ENCODE measurements at places on chromosomes 16 and 17. TPM values are rescaled to one million over a fixed set of nuclear protein-coding genes. Genes with fewer than 3 reads are reported as not detected.

DNA sequence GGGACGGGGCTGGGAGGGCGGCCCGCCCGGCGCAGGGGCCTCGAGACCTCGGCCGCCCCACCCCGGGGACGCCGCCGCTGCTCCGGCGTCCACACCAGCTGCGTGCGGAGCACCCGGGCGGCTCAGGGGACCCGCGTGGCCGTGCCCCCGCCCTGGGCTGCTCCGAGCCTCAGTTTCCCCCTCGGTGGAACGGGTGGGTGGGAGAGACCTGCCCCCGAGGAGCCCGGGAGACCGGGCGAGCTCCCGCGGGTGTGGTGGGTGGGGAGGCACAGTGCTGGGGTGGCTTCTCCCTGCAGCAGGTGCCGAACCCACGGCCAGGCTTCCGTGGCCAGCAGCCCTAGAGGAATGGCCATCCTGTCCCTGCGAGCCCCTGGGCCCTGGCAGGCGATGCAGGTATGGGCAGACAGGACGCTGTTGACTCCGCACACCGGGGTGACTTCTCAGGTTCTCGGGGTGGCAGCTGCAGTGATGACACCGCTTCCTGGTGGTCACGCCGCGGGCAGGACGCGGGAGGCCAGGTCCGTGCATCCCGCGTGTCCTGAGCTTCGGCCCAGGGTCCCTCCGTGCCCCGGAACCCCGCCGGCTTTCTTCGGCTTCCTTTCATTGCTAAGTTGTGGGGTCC, 677 bp downstream of the DEF8 start:
- DNase-seq = no peak

CBFA2T3 gene
- total RNA-seq = not detected

KRTAP1-1 gene
- 15.9 TPM for total RNA-seq

PRSS36 gene
- total RNA-seq = 1.6 TPM

DNA sequence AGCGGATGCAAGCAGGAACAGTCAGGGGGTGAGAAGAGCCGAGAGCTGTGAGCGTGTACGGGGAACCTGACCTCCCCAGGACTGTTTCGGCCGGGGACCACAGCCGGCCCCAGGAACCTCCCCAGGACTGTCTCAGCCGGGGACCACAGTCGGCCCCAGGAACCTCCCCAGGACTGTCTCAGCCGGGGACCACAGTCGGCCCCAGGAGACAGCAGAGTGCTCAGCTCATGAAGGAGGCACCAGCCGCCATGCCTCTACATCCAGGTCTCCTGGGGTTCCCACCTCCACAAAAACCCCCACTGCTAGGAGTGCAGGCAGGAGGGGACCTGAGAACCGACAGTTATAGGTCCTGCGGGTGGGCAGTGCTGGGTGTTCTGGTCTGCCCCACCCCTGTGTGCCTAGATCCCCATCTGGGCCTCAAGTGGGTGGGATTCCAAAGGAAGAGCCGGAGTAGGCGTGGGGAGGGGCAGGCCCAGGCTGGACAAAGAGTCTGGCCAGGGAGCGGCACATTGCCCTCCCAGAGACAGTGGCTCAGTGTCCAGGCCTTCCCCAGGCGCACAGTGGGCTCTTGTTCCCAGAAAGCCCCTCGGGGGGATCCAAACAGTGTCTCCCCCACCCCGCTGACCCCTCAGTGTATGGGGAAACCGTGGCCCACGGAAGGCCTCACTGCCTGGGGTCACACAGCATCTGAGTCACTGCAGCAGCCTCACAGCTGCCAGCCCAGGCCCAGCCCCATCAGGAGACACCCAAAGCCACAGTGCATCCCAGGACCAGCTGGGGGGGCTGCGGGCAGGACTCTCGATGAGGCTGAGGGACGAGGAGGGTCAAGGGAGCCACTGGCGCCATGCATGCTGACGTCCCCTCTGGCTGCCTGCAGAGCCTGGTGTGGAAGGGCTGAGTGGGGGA, 4.3 kb downstream of the RHBDF1 start:
- no peak for DNase-seq

- no peak for DNase-seq
These were observed 7.3 kb downstream of the MTMR4 start for GRCh38 chr17:58507123-58507634.

DNA sequence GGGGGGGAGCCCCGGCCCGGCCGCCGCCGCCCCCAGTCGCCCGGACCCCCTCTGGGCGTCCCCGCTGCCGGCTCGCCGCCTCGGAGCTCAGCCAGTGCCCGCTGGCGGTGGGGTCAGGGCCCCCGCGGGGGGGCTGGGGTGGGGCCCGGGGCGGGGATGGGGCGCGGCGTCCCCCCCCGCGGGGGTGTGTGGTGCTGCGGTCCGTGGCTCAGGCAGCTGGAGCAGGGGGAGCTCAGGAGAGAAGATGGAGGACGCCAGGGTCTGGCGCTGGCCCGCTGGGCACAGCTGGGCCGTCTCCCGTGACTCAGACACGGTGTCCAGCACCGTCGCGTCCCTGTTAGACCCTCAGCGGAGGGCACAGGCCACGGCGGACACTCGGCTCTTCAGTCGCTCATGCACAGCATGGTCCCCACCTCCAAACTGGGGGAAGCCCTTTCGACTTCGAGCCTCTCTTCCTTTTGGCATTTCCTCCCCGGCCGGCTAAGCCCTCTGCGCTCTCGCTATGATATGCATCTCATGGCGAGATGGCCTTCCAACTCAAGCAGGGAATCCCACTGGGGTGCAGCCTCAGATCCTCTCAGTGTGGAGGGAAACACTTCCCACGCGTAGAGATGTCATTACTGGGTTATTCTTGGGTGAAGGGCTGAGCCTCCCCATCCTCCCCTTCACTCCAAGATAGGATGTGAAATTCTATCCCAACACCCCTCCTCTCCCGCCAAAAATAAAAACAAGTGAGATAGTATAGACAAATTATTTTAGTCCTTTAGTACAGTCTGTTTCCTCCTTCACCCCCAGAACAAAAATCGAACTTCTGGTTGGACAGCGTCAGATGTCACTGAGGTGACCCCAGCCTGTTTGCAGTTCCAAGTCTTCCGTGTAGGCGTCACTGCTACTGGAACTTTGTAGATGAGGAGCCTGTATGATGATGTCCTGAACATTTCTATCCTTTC, 522 bp upstream of the VEZF1 start:
- DNase-seq = peak; percentile 55

DNA sequence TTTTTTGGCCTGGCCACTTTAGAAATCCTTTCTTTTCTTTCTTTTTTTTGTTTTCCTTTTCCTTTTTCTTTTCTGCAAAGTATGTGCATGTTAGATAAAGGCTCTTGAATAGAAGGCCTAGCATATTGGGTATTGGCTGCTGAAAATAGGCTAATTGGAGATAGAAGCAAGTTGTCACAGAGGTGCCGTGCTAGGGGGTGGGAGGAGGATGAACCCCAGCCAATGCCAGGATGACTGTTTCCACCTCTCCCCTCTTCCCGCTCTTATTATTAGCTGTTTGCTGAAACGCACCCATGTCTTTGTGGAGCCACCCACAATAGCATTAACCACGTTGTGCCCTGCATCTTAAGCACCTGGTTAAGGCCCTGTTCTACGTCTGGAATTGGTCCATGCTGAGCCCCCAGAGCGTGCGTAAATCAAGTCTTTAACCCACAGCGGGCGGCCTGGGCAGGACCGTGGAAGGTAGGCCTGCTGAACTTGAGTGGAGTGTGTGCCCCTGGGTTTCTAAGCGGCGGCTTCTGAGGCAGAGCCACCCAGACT, 123.6 kb downstream of the MSI2 start:
- DNase-seq = no peak

DNA sequence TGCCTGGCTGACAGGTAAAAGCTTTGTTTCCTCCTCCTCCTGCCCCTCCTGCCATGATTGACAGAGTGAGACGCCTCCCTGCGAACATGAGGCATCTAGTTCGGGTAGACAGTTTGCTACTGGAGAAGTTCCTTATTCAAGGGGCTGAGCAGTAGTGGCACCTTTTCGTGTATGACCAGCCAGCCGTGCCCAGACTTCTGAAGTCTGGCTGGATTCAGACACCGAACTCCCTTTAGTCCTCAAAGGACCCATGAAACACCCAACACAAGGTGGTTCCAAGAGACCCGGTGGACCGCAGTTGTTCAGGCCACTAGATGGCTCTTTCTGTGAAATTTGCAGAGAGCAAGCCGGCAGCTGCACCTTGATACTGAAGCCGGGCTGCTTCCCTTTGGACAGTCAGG, 192.8 kb downstream of the XYLT1 start:
- peak; percentile 54 for DNase-seq

DNA sequence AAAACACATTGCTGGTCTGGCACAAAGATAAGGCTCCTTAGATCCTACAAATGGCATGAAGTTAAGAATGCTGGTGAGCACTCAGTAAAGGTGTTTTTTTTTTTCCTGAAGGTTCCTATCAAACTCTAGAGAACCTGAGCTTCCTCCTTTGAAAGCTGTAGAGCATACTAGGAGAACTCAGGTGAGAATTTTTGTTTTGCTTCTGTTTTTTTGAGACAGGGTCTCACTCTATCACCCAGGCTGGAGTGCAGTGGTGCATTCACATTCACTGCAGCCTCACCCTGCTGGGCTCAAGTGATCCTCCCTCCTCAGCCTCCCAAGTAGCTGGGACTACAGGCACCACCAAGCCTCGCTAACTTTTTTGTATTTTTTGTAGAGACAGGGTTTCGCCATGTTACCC, 21.0 kb upstream of the CIITA start:
- no peak for DNase-seq

- DNase-seq = peak; percentile 70
These were observed 4.2 kb downstream of the SMPD3 start for GRCh38 chr16:68444056-68444657.

HBQ1 gene
- not detected for total RNA-seq

DNA sequence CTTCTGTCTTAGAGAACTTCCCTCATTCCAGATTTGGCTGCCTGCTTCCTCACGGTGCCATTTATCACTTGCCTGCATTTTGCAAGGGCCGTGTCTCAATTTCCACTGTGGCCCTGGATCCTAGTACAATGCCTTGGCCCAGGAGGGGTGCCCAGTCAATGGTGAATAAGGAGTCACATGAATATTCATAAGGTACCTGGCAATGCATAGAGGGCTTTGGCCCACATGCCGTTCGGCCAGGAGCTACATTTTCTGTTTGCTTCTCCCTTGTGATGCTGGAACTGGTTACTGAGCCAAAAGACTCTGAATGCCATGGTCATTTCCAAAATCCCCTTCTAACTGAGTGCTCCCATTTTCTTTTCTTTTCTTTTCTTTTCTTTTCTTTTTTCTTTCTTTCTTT, 4.8 kb upstream of the PIRT start:
- DNase-seq = no peak

TPSG1 gene
- not detected for total RNA-seq

OR1F1 gene
- 0.40 TPM for total RNA-seq

- DNase-seq = no peak
These were observed 5.7 kb downstream of the SULT1A1 start for GRCh38 chr16:28604186-28604565.

DNA sequence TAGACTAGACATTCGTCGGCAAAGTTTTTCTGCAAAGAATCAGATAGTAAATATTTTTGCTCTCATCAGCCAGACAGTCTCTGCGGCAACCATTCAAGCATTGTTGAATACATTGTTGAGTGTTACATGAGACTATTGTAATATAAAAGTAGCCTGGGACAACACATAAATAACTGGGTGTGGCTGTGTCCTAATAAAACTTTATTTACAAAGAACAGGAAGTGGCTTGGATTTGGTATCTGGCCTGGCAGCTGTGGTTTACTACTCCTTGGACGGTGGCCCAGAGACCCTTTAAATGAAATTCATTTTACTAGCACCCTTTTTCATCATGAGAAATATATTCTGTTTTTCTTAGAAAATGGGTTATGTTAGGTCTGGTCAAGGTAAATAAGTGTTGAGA, 297.2 kb downstream of the WWOX start:
- DNase-seq = no peak

TMED6 gene
- total RNA-seq = 1.7 TPM

DNA sequence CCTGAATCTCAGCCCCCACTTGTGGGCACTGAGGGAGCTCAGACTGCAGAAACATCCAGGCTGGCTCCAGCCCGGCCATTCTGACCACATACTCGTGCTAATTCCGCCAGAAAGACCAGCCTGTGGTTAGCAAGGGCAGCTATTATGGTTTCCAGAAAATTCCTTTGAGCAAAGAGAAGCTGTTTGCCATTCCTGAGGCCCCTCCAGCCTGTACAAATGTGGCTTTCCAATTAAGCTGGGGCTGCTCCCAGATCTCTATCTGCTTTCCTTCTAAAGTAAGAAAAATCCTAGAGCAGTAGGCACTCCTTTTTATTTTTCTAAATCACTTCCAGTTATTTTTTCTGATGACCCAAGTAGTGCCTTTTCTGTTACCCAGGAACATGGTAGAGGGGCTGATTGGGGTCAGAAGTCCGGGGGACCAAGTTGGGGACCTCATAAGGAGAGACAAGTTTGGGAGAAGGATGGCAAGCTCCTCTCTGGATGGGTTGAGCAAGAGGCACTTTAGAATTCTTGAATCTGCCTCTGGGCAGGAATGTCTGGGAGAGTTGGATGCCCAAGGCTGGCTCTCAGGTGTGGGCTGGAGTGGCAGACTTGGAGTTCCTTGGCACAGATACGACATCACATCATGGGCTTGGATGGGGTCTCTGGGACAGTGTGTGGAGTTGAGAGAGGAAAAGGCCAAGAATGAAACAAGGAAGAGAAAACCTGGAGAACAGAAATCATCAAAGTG, 83.3 kb upstream of the TNRC6C start:
- no peak for DNase-seq

GRCh38 chr17:74784125-74784810, 8.1 kb upstream of the NAT9 start:
- DNase-seq = no peak

GRCh38 chr17:82668631-82669099, 20.4 kb upstream of the WDR45B start:
- DNase-seq = peak; percentile 78

DNA sequence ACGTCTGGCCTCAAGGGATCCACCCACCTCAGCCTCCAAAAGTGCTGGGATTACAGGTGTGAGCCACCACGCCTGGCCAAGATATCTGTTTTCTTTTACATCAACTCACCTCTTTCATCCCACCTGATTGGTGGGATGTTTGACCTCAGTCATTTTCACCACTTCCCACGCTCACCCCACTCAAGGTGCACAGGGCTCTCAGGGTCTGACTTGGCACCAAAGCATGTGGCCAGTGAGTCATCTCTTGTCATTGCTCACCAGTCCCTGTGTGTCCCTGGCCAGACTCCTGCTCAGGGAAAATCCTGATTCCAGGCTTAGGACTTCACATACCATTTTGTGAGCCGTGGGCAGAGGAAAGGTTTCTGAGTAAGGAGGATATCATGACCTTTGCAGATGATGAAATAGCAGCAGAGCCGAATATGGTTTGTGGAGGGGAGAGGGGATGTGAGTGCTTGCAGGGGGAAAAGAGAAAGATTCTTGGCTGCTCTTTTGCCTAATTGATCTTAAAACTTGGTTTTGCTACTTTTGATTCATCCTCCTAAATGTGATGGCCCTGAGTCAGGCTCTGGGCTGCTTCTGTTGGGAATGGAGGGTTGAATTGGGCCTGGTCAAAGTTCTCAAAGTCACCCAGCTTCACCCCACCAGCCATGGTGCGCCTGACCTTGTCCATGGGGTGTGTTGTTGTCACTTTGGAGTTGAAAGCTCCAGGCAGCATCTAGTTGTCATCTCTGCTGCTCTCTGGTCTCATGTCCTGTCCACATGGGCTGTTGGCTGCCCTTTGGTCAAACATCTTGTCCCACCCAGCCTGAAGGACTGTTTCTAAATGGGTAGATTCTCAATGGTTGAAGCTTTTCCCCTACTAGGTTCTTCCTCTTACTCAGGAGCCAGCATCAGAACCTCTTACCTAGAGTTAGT, 6.0 kb upstream of the KCNH6 start:
- DNase-seq = peak; percentile 28

GRCh38 chr16:55778757-55779156, 54.1 kb downstream of the CES1 start:
- DNase-seq = no peak

GRCh38 chr16:19507867-19508266, 14.0 kb downstream of the GDE1 start:
- DNase-seq = no peak
